ENCODE measurements at places on chromosomes 2 and 18.

DNA sequence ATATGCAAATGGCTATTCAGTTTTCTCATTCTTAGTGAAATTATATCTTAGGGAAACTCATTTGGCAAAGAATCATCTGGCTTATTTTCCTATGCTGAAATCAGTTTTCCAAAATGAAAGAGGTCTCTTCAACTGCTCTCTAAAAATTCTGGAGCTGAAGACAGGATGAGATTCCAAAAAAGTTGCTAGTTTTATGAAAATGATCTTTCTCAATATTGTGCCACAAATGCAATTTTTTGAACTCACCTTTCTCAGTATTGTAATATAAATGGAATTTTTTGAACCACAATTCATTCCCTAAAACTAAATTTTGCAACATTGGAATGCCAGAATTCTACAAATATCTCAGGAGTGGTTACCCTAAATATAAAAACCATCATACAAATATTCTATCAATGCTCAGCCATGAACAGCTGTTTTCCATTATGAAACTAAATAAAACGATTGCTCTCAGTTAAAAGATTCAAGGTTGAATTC lies 147.7 kb upstream of the PKDCC start:
- DNase-seq = no peak

DNA sequence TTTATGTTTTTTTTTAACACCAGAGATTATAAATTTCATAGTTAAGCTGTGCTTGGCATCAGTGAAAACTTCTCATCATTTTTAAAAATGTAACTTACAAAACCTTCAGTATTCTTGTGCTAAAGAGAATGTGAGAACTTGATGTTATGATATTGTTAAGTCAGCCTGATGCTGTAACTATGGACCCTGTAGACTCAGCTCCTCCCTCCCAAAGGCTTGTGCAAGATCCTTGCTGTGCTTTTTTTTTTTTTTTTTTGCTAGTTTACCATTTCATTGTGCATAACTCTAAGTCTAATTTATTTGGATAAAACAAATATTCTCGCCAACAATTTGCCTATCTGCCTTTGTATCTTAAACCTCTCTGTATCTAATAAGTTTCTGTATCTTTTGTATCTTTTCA lies 12.9 kb upstream of the TFPI start:
- no peak for DNase-seq

GRCh38 chr2:208097801-208098200 lies 26.5 kb downstream of the CRYGD start:
- DNase-seq = no peak

DNA sequence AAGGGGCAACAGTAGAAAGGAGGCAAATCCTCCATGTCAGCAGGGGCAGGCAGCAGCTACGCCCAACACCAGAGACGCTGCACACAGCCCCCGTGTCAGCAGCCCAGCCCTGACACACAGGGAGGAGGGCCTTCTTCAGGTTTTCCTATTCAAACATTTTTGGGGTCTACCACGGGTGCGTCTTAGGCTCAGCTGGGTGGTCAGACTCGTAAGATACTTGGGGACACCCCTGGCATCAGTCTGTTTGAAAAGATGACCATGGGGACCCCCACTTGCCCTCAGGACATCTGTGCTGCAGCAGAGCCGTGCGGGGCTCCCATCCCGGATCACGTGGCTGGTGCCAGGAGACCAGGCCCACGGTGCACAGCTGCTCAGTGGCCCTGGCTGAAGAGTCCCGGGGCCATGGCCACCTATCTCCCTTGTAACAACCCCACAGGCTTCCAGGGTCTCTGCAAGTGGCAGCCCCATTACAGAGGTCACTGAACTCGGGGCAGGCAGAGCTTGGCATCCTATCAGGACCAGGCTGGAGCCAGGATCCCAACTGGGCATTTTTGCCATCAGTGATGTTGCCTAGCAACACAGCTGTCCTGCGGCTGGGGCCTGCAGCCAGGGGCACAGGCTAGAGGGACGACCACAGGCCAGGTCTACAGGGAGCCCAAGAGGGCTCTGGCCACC lies 82.5 kb downstream of the EDAR start:
- DNase-seq = no peak

DNA sequence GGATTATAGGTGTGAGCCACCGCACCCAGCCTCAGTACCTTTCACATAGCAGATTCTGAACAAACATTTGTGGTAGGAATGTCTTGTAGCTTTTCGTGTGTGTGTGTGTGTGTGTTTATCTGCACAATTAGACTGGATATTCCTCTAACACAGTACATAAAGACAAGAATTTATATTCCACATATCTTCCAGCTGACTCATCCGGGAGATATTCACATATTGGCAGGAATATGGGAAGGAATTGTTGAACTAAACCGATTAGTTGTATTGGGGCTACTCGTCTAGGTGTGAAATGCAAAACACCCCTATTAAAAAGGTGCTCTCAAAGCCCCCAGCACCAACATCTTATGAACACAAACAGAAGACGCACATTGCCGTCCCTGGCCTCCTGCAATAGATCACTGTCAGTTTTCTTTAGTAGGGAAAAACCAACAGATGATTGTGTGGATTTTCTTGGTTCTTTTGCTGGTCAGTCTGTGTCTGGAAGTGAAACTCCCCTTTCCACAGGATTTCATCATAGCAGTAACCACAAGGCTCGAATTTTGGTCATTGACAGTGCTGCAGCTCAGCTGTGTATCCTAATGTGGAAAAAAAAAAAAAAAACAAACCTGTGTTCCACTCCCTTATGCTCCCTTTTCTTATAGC lies 208.5 kb upstream of the ACVR2A start:
- DNase-seq = peak; percentile 38
